ENCODE measurements at places on chromosomes 7 and 10. TPM values are rescaled to one million over a fixed set of nuclear protein-coding genes. Genes with fewer than 3 reads are reported as not detected.
A peak's percentile ranks its signal among the peaks of the same experiment; 100 is the strongest.

The JCAD gene
- total RNA-seq, result 0.08 TPM

The ETV1 gene
- total RNA-seq, result 45.4 TPM

The ANK3 gene
- total RNA-seq, result 2.5 TPM

The PTF1A gene
- not detected for total RNA-seq

The DNAJC12 gene
- total RNA-seq, result 11.7 TPM

The RAB19 gene
- not detected for total RNA-seq

- peak; percentile 86 for DNase-seq
Measured at GRCh38 chr7:74044366-74045350, 16.7 kb downstream of the ELN start.

DNA sequence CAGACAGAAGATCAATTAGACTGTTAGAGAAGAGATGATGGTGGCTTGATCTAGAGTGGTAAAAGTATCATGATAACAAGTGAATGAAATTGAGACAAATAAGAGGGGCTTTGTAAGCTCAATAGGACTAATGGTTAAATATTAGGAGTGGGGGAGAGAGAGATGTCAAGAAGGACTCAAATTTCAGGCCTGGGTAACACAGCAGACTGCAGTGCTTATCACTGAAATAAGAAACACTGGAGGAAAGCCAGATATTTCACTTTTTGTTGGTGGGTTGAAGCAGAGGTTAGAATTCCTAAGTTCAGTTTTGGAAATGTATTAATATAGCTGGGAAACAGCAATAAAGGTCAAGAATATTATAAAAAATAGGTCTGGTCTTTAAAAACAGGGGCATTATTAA is 74.6 kb downstream of the ORC5 start:
- DNase-seq, result no peak

DNA sequence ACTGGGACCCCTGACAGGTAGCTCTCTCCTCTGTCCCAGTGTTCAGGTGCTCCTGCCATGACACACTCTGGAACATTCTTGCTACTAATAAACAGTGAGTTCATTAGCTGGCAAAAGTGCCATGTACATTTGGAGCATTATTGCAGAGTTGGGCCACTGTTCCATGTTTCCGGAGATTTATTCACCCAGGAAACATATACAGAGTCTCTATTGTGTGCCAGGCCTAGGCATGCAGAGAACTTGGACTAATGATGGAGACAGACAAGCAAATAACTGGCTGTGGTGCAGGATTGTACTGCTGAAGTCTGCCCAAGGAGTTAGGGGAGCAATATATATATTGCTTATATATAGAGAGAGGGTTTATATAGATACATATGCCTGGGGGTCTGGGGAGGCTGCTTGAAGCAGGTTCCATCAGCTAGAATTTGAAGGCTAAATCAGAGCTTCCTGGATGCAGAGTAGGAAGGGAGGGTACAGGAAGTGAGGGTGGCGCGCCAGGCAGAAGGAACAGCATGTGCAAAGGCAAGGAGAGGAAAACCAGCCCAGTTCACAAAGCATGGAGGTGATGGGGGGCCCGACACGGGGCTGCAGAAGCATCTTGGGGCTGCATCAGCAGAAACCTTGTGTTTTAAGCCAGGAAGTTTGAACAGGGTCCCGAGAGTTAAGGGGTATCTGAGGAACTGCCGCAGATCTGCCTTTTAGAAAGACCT is 22.7 kb upstream of the EEPD1 start:
- DNase-seq, result no peak

DNA sequence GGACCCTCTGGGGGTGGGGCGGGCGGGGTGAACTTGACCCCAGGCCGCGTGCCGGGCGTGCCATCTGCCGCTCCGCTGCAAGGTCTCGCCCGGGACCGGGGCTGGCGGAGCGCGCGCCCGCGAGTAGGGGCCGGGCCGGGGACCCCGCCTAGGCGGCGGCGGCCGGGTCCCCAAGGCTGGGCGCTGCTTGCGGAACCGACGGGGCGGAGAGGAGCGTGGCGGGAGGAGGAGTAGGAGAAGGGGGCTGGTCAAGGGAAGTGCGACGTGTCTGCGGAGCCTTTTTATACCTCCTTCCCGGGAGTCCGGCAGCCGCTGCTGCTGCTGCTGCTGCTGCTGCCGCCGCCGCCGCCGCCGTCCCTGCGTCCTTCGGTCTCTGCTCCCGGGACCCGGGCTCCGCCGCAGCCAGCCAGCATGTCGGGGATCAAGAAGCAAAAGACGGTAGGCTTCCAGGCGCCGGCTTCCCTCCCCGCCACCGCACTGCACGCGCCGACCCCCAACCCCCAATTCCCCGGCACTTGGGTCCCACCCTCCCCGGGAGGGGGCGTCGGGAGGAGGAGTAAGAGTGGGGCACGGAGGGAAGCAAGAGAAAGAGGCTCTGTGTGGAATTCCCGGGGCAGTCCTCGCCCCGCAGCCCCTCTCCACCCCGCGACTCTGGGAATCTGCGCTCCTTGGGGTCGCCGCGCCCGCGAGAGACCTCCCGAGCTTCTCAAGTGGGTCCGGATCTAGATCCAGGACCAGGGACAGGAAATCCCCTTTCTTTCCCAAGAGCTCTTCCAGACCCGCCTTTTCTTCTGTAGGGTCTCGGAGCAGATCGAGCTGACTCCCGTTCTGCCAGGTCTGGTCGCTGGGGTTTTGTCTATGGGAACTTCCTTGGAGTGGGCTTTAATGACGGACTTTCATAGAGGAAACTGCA is at the start of gene PAPSS2:
Gene PAPSS2, plus strand, starts transcription at position 308 of the 913 bp plus-strand sequence. Its CDS starts 104 bp downstream, at position 412.
- peak; percentile 34 for DNase-seq

DNA sequence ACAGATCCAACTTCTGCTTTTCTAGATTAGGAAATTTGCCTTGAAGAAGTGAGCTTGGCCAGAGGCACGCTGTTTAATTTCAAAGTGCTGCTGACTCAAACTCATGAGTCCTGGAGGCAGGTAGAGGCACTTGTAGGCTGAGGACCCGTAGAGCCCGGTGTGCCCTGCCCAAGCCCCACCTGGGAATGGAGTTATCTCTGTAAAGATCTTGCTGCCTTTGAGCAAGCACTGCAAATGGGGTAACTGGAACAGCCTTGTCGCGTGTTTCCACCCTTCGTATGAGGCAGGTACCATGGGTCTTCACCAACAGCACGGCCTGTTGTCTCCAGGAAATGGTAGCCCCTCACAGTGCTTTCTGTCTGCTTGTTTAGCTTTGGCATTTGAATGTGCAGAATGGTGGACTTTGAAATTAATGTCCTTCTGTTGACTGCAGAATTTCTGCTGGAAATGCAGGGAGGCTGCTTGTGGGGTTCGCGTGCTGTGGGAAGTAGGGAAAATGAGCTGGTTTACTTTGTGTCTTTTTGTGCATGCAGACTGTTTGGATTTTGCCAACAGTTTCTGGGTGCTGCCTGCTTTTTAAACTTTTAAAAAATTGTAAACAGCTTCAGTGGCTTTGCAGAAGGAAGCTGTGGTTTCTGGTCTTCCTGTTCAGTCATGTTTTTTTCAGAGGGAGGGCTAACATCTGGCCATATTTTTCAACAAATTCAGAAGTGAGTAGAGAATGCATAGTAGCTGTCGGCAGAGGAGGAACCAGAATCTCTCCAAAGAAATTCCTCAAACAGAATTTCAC is 27.2 kb downstream of the CCM2 start:
- peak; percentile 20 for DNase-seq
